ENCODE measurements at places on chromosomes 16 and 17.

DNA sequence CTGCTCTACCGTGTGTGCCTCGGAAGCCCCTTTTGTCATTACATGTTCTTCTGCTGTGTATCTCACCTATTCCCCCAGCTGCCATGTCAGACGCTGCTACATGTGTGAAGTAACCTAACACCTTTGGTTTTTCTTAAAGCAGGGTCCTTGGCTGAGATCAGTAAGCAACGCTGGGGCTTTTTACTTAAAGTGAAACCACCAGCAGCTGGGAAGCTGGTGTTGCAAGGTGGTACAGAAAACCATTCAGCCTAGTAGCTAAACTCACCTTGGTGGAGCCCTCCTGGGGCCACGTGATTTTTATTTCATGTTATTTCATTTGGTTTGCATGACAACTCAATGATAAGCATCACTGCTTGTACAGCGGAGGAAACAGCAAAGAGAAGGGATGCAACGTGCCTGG lies 62.6 kb downstream of the PLCG2 start:
- DNase-seq = no peak

DNA sequence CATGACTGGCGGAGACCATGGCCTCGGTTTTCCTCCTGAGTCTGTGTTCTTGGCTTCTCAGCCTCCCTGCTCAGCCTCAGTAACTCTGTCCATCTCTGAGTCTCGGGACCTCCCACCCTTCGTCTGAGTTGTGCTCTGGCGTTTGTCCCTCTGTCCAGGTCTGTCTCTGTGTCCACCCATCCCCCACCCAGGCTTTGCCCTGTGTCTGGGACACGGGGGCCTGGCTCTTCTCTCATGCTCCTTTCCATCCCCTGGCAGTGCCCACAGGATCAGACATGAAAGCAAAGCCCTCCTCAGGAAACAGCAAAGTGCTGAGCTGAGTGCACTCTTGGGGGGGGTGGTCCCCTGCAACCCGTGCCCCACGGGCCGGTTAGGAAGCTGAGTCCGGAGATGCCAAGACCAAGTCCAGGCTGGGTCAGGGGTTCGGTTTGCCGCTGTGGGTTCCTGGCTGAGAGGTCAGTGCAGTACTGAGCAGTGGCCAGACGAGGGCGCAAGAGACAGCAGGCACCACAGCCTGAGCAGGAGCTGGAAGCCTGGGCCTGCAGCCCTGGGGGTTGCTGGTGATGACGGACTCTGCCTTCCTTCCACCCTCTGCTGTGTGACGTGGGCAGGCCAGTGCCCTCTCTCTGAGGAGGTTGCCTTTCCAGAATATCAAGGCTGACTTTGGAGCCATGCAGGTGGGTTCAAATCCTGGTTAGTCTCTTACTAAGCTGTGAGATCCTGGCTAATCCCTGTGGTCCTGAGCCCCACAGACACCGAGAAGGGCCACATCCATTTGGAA lies 2.5 kb downstream of the P2RX1 start:
- DNase-seq = no peak

DNA sequence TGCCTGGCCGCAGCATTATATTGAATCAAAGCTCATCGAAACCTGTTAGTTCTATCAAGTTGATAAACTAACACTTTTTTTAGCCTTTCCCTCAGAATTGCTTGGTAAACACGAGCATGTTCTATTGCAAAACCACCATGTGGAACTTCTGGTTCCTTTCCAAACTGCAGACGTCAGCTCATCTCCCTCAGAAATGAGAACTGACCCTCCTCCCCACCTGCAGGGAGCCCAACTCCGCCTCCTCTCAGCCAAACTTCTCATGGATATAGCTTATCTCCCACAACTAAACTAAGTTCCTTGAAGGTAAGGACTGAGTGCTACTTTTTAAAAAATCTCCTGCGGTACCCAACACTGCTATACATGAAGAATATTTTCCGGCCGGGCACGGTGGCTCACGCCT lies 6.7 kb downstream of the SHMT1 start:
- DNase-seq = no peak

- DNase-seq = no peak
Observed at GRCh38 chr16:583470-583814, 6.4 kb upstream of the RAB40C start.

DNA sequence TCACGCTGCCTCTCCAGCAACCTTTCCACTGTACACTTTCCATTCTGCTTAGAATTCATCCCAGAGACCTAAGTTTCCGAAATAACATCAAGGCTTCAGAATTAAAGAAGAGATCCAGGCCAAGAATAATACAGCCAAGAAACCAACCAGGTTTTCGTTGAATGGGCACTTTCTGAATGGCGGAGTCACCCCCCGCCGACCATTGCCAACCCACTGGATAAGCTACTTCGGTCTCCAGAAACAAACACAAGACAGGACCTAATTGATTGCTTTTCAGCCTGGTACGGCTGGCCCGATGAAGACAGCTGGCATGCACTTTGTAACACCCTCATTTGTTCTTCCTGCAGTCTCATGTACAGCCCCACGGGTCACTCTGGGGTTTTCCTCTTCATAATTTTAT lies 308.1 kb upstream of the ZFHX3 start:
- no peak for DNase-seq

DNA sequence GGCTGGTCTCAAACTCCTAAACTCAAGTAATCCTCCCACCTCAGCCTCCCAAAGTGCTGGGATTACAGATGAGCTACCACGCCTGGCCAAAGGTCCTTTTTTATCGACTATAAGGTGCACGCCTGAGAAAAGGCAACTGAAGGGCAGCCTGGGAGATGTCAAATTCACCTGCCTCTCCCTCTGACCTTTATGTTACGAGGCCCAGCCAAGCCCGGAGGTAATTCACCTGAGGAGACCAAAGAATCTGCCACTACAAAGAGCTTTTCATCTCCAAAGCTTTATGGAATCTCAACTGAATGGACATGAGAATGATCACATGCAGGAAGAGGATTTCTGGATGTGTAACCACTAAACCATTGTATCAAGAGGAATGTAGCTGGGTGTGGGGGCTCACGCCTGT lies 37.2 kb downstream of the LYRM1 start:
- DNase-seq = no peak

GRCh38 chr16:96935-97381 lies 18.9 kb downstream of the MPG start:
- DNase-seq = peak; percentile 64

DNA sequence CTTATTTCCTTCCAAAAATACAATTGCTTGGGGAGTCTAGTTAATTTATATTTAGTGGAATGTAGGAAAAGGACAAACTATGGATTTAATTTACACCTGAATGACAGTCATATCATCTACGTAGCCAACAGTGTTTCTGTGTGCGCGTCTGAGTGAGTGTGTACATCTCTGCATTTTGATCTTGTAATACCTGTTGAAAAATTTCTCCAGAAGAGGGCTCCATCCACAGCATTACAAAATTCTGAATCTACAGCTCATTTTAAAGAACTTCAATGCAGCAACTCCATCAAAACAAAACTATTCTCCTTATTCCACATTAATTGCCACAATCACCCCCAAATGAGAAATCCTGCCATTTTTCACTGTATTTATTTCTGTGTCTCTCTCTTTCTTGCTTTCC lies 3.9 kb downstream of the CDH13 start:
- DNase-seq = no peak

DNA sequence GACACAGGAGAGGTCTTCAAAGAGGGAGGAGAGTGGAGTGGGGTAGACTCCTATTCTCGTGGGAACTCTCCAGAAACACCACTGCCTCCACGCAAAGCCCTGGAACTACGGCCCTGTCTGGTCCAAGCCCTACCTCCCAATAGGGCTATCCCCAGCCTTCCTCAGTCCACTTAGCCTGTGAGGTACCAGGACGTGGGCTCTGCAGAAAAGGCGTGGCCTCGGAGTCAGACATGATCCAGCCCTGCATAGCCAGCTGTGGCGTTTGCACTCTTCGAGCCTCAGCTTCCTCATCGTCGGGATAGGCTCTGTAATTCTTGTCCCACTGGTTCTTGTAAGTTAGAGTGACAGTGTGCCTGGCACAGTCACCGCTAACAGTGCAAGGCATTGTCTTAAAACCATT lies 13.8 kb downstream of the ENDOV start:
- no peak for DNase-seq

- DNase-seq = no peak
Observed at GRCh38 chr17:68577497-68577821, 23.7 kb downstream of the FAM20A start.

DNA sequence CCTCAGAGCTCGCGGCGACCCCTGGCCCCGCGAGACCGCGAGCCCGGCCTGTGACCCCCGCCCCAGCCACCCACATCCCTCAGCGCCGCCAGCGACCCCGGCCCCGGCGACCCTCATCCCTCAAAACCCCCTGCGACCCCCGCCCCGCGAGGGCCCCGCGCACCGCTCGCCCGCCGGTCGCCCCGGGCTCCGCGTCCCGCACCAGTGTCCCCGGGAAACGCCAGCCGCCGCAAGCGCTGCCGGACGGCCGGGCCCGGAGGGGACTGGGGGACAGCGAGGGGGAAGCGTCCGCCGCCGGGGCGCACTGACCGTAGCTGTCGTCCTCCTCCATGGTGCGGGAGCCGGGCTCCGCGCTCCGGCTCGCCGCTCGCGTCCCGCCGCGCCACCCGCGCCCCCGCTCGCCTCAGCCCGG lies at the start of gene CYTH1:
Gene CYTH1 (minus strand): TSS at position 381 of the 412 bp plus-strand sequence. CDS start 50 bp downstream, at position 331.
- no peak for DNase-seq

DNA sequence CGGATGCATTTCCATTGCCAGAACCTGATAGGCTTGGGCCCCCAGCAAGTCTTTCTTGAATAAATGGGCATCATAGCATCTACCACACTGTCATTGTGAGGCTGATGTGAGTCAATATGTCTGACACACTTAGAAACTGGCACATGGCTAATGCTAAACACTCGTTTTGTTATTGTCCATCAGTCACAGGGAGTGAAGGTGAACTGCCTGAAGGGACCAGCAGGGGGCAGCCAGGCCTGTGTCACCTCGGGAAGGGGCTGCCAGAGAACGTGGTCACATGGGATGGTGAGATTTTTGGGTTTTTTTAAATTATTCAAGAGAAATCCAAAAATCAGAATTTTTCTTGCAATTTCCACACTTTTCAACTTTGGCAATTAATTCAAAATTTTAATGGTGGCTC lies 831 bp upstream of the RCVRN start:
- DNase-seq = no peak

GRCh38 chr17:79325709-79326430 lies 251.2 kb downstream of the ENGASE start:
- no peak for DNase-seq

- DNase-seq = peak; percentile 34
Observed at GRCh38 chr16:70770626-70771552, 30.1 kb downstream of the VAC14 start.

- no peak for DNase-seq
Observed at GRCh38 chr16:84780544-84781376, 39.0 kb upstream of the CRISPLD2 start.
